Naive B cell (primary cell): ENCODE measurements at places on chromosomes 5 and 9.

DNA sequence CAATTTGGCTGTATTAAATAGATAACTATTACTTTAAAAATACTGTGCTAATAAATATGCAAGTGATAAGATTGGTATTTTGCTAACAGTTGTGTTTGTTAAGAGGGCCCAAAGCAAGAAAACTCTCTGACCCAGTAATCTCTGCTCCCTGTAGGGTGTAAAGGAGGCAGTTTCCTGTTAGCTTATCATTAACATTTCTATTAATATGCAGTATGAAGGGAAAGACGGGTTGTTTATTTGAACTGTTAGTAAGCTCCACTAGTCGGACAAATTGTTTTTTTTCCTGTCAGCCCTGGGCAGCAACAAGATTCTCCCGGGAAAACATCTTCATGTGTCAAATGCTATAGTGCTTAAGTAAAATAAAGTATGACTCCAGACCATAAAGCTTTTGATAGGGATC is 35.6 kb downstream of the ERP44 start:
- DNase-seq = no peak

DNA sequence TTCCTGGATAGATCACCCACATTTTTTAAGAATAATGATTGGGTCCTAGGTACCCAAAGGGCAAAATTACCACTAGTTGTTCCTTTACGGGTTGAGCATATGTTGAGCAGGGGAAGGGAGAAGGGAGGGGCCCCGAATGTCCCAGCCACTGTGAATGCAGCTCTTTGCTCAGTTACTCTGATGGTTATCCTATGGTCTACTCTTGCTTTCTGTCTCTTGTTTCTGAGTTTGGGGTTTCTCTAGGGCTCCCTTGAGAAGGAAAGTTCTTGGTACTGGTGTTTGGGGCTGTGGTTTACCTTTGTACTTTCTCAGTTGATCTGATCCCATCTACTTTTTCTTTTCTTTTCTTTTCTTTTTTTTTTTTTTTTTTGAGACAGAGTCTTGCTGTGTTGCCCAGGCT is 55.6 kb downstream of the ALG2 start:
- no peak for DNase-seq

DNA sequence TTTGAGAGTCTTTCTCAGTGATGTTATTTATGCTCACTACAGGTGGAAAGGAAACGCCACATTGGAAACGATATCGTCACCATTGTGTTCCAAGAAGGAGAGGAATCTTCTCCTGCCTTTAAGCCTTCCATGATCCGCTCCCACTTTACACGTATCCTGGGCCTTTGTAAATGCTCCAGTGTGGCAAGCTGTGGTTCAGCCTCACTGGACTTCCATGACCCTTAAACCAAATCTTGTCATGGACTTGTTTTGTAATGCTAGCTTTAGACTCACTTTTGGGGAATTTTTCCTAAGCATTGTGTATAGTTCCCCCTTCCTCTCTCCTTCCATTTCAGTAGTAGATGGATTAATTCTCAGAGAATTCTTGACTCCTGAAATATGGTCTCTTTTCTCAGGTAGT is 60.9 kb upstream of the SLC2A8 start:
- DNase-seq = no peak

GRCh38 chr5:141734501-141735229 is 52.6 kb upstream of the ARAP3 start:
- no peak for DNase-seq

DNA sequence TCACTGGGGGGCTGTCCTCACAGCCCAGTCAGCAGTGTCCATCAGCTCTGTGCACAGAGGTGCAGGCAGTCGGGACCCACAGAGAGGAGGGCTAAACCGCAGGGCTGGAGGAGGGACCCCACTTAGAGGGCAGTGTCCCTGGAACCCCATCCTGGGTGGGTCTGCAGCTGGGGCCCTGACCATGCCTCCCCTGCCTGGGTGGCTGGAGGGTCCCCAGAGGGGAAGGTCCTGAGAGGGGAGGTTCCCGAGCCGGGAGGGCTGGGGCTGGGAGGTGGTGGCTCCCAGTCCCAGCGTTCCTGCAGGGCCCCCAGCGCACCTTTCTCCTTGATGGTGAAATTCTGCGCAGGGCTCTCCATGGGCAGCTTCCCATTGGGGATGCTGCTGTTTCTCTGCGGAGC is 32.7 kb downstream of the EXOC3 start:
- DNase-seq = no peak

DNA sequence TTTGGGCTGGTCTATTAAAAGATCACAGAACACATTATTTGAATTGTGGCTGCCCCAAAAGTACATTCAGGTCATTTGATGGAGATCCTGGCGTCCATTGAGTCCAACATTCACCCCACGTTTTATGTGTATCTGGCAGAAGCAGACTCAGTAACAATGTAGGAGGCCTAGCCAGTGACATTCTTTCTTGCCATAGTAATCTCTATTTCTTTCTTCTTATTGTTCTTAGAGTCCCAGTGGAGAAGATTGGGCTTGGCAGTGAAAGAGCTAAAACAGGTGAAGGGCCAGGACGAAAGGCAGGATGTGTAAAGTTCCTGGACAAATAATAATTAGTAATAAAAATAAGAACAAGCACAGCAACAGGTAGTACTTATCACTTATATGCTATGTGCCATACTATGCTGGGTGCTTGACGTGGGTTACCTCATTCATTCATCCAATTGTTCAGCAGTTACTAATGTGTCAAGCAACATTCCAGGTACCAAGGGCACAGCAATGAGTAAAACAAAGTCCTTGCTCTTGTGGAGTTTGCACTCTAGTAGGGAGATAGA is 12.6 kb upstream of the ANKH start:
- DNase-seq = no peak

DNA sequence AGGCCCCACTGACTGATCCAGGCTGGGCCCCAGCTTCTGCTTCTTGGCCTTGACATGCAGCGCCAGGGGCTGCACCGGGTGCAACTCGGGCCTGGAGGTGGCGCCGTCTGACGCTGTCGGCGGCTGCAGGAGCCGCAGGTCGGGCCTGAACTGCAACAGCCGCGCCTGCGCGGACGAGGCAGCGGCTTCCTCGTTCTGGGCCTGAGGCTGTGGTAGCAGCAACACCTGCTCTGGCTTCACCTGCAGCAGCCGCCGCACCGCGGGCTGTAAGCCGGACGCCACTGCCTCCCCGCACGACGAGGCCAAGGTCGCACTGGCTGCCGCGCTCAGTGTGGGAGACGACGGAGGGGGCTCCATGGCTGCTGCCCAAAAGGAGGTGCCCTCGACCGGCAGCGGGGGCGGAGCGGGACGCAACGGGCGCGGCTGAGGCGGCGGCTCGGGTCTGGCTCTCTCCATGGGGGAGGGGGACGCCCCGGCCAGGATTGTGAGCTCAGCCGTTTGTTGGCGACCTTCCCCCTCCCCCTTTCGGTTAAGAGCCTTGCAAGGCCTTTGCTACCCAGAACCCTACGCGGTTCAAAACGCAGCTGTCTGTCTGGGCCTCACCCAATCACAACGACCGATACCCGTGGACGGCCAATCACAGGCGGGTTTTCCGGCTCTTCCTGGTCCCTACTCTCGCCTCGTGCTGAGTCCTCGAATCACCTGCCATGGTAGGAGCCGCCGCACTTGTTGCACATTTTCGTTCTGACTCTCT is 438 bp downstream of the SOX30 start:
- DNase-seq = peak; percentile 83

GRCh38 chr9:127977009-127977883 is 3.5 kb downstream of the EEIG1 start:
- no peak for DNase-seq

GRCh38 chr9:137417161-137418021 is 5.6 kb downstream of the EXD3 start:
- no peak for DNase-seq

DNA sequence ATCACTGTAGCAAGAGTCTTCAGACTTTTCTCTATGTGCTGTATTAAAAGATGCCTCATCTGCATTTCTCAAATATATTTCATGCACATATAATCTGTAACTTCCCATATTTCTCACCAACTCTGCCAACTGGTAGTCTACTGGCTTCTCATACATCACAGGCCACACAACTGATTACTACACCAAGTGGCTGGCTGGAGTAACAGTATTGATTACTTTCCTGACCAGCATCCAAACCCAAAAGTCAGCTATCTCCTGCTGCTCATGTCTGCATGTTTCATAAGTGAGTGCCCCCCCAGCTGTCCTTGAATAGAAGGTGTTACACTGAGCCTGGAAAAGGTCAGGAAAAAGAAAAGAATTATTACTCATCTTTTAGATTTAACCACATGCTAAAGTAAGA is 17.4 kb downstream of the ERCC8 start:
- DNase-seq = no peak

GRCh38 chr5:102049517-102049916 is 246.6 kb downstream of the SLCO4C1 start:
- no peak for DNase-seq

DNA sequence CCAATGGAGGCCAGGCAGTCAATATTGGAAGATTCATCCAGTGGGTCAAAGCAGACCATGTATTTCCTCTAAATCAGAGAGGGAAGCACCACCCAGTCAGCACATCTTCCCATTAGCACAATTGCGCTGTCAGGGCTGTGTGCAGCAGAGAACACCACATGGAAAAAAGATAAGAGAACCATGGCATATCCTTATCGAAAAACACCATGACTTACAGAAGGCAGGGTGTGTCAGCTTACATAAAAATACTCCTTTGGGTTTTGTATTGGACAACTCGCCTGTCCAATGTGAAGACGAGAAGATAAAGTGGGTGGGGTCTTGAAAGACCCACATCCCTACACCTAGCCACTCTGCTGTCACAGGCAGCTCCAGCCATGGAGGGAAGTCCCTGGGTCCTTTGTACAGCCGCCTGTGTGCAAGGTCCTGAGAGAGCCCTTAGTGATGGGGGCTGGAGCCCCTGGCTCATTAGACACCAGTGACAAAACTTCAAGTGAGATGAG is 71.9 kb upstream of the SPATA31E1 start:
- no peak for DNase-seq

DNA sequence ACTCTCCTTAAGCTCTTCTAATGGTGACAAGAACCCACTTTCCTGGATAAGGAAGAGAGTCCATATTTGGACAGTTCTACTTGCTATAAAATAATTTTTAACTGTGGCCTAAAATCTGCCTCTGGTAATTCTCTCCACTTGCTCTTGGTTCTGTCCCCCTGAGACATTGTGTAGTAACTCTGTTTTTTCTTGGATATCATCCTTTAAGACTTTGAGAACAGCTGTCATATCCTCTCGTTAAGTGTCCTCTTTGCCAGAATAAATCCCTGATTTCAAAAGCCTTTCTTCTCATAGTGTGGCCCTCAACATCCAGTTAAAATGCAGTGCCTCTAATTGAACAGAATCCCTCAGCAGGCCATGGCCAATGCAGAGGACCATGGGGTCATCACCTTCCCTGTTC is 101.5 kb downstream of the ARHGEF28 start:
- no peak for DNase-seq
